ENCODE measurements at places on chromosomes 16 and 17. TPM values are rescaled to one million over a fixed set of nuclear protein-coding genes. Genes with fewer than 3 reads are reported as not detected.

AATK gene
- 440 TPM for total RNA-seq

CLDN7 gene
- total RNA-seq, result 4.1 TPM

HERPUD1 gene
- total RNA-seq, result 150 TPM

CCL7 gene
- total RNA-seq, result 1.6 TPM

DNA sequence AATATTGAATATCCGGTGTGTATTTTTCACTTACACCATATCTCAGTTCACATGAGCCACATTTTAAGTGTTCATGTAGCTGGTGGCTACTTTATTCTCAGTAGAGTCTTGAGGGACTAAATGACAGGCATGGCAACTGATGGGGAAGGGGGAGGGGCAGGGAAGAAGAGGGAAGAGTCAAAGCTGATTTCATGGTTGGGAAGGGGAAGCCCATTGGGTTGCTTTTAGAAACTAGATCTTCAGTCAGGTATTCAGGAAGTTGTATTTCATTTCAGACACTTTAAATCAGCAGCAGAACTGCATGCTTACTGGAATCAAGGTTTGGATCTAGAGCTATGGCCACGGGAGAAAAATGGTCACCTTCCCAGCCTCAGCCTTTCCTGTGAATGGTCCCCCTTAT, 2.9 kb upstream of the WIPI1 start:
- no peak for DNase-seq

DNA sequence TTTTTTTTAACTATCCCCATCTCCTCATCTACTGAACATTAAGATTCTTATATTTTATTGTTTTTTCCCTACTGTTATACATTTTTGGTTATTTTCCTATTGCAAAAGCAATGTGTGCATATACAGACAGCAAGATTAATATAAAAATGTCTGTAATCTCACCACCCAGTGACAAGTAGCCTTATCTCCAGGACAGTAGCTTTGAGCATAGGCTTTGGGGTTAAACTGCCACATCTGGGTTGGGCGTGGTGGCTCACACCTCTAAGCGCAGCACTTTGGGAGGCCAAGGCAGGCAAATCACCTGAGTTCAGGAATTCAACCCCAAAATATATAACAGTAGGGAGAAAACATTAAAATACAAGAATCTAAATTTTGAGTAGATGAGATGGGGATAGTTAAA, 27.4 kb upstream of the SSTR2 start:
- no peak for DNase-seq

GRCh38 chr17:4156750-4157381, 13.9 kb downstream of the CYB5D2 start:
- no peak for DNase-seq

- DNase-seq, result no peak
These were observed 15.4 kb upstream of the KRT24 start for GRCh38 chr17:40718930-40719329.

DNA sequence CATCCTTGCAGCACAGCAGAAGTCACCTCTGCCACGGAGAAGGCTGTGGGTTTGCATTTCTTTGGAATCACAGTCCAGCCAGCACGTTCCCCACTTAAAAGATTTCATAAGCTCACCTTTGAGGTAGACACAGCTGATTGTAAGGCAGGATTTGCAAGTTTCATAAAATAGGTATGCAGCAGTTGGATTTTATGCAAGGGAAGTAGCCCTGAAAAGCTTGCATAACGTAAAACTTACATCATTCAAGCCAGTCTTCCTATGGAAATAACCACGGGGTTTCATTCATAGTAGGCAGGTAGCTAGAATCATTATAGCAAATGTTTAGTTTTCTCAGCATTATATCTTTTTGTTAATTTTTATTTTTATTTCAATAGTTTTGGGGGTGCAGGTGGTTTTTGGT, 49.8 kb upstream of the ARHGAP44 start:
- no peak for DNase-seq

DNA sequence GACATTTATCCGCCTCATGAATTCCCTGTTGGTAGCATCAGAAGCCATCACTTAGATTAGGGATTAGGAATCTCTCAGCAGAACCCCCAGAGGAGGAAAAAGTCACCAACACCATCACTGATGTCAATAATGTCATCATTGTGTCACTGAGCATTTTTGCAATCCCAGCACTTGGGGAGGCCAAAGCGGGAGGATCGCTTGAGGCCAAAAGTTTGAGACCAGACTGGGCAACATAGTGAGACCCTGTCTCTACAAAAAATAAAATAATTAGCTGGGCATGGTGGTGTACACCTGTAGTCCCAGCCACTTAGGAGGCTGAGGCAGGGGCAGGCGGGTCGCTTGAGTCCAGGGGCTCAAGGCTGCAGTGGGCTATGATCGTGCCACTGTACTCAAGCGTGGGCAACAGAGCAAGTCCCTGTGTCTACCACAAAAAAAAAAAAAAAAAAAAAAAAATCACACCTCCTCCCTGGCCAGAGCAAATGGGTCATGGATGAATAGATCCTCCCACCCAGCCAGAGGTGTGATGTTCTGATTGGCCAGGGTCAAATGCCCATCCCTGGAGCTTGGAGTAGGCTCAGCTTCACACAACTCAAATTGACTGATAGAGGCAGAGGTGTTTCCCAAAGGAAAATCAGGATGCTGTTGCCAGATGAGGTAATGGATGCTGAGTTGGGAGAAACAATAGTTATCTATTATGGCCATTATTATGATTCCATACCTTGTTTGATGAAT, 31.6 kb downstream of the VWA3A start:
- no peak for DNase-seq

- no peak for DNase-seq
These were observed 28.3 kb downstream of the TBCD start for GRCh38 chr17:82780195-82780594.

TK1 gene
- total RNA-seq, result 1.8 TPM

ODAD4 gene
- 2.9 TPM for total RNA-seq
